ENCODE measurements at places on chromosomes 6 and 20.

GRCh38 chr6:142485256-142485655 lies 183.4 kb downstream of the ADGRG6 start:
- no peak for DNase-seq

GRCh38 chr6:127912914-127913313 lies 12.1 kb upstream of the THEMIS start:
- no peak for DNase-seq

GRCh38 chr20:57943950-57944349 lies 234.1 kb upstream of the PMEPA1 start:
- no peak for DNase-seq

DNA sequence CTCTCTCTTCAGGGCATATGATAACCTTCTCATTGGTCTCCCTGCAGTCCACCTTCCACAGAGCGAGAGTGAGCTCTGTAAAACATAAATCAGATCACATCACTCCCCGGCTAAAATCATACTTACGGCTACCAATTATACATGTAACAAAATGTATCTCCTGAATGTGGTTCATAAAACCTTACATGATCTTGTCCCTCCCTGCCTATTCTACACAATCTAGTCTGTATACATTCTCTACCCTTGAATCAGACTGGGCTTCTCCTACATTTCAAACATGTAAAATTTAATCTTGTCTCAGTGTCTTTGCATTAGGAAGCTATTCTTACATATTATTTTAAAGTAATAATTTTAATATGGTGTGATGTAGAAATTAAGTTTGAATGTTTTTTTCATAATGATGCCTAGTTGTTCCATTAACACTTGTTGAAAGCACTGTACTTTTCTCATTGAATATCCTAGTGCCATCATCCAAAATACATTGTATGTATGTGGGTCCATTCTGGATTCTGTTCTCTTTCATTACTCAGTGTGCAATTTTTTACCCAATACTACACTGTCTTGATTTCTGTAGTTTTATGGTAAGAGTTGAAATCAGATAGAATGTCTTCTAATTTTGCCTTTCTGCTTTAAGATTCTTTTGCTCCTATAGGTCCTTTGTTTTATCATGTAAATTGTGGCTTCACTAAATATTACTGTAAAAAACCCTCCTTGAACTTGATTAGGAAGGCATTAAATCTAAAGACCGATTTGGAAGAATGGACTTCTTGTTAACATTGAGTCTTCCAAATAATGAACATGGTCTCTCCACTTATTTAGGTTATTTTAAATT lies 403.3 kb upstream of the EPHA7 start:
- no peak for DNase-seq

DNA sequence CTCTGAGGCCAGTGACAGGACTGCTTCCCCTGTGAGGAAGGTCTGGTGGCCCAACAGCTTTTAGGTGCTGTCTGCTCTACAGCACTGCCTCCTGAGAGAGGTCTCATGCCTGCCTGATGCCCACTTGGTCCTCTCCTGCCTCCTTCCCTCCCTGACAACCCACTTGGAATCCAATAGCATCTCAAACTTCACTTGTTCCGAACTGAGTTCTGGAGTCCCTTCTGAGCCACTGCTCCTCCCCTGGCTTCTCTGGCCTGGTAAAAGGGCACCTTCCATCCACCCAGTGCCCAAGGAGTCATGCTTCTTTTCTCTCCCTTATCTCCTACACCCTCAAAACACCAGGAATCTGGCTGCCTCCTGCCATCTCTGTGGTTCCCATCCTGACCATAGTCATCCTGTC lies 1.9 kb downstream of the MAVS start:
- no peak for DNase-seq

- no peak for DNase-seq
Observed at GRCh38 chr20:54062812-54063280, 7.5 kb downstream of the BCAS1 start.

All from kidney (tissue), 22 donors.